NCI-H1092 (cell line): ENCODE measurements at places on chromosomes 12 and 14.
A peak's percentile ranks its signal among the peaks of the same experiment; 100 is the strongest.

DNA sequence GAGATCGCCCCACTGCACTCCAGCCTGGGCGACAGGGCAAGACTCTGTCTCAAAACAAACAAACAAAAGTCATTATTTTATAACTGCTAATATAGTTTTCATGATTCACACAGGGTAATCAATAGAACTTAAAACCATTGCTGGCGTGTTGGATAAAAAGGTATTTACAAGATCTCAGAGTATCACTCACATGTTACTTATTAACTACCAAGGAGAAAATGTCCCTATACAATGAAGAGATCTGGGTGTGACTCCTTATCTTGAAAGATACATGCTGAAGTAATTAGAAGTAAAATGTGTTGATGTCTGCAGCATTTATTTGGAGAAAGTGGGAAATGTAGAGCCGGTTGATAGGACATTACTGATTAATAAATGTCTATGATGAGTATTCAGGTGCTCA lies 57.3 kb upstream of the PIK3C2G start:
- no peak for DNase-seq

- DNase-seq, result no peak
Measured at GRCh38 chr12:100146252-100146651, 3.6 kb upstream of the BLTP3B start.

GRCh38 chr12:106255952-106256351 lies 8.1 kb upstream of the CKAP4 start:
- no peak for DNase-seq

- no peak for DNase-seq
Measured at GRCh38 chr12:56631790-56632700, 1.9 kb upstream of the BAZ2A start.

GRCh38 chr14:35617500-35617899 lies 83.5 kb downstream of the INSM2 start:
- DNase-seq, result no peak

DNA sequence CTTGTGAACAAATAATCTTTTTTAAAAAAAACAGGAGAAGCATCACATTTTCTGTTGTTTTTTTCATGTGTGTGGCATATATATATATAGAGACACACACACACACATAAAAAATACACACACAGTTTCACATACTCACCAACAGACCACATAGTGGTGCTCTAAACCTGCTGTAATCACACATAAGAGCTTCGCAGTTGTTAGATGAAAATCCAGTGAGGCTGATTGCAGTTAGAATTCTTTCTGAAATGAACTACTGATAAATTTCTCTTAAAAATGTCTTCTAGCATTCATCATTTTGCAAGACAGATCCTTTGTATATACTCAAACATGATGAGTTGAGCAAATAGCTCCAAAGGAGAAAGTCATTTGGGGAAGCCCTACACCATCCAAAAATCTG lies 434.3 kb upstream of the STXBP6 start:
- no peak for DNase-seq

GRCh38 chr14:37170237-37170636 lies 2.2 kb downstream of the SLC25A21 start:
- no peak for DNase-seq

DNA sequence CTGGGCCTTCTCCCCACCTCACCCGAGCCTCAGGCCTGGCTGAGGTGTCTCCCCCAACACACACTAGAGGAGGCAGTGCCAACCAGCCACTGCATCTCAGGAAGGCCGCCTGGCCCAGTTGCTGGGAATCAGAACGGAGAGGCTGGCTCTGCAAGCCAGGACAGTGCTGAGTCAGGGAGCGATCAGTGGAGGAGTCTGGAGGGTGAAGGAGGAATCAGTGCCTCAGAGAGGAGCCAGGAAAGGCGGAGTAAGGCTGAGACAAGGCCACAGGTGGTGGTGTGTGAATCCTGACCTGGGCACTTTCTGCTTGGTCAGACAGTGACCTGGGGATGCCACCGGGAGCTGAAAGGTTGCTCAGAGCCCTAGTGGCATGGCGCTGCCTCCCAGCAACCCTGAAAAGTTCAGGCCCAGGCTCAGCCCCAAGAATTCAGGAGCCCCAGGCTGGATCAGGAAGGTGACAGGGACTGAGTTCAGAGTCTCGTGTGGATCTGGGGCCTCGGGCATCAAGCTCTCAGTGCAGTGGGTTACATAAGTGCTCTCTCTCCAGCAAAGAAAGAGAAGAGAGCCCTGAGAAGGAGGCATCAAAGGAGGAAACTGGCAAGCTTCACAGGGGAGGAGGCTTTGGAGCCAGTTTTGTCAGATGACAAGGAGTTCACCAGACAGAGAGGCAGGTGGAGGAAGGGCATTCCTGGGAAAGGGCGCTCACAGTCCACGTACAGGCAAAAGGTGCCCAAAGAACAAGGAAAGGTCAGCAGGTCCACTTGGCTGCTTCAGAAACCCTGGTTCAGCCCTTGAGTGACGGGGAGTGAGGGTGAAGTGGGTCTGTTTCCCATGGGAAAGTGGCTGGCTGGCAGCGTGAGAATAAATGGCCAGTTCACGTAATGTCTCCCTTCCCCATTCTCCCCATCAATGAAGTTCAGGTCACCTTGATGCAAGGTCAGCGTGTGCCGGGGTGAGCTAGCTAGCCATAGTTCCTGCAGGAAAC lies 87.8 kb downstream of the ZFP36L1 start:
- no peak for DNase-seq

DNA sequence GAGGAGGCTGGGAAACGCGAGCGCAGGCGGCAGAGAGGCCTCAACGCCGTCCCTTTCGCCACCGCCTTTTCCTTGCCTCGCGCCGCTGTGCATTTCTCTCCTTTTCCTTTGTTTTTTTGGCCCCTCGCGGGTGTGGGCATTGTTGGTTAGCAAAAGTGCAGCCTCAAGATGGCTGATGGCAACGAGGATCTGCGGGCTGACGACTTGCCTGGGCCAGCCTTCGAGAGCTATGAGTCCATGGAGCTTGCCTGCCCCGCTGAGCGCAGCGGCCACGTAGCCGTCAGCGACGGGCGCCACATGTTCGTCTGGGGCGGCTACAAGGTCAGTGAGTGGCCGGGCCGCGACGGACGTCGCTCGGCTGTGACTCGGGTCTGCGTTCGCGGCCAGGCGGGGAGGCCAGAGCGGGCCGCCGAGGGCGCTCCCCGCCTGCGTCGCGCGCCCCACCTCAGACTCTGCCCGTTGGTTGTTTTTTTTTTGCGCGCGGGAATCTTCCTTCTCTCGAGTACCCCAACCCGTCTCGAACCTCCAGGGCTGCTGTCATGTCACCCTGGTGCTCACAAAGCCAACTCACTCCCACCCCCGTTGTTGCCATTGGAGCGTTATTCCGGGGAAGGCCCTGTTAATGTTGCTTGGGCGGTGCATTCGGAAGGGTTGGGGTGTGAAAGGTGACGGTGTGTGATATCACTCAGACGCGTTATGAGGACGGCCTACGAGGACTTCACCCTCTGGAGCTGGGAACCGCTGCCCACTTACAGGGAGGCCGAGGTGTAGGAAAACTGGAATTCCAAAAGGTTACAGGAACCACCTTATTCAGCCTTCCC lies 558 bp downstream of the KLHDC2 start:
- peak; percentile 46 for DNase-seq

DNA sequence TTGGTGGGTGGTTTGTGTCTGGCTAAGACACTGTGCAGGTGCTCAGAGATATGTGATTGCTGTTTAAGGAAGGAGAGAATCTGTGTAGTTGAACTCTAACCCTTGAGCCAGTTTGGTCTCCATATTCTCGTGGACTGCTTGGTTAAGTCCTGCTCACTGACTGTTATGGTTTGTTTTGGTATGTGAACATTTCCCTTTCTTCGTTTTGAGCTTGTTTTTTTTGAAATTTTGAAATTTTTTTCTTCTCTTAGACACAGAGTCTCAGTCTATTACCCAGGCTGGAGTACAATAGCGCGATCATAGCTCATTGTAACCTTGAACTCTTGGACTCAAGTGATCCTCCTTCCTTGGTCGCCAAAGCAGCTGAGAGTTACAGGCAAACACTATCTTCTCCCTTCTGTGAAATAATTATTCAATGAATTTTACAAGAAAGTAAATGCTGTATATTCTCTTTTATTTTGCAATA lies 40.0 kb downstream of the MIPOL1 start:
- no peak for DNase-seq

DNA sequence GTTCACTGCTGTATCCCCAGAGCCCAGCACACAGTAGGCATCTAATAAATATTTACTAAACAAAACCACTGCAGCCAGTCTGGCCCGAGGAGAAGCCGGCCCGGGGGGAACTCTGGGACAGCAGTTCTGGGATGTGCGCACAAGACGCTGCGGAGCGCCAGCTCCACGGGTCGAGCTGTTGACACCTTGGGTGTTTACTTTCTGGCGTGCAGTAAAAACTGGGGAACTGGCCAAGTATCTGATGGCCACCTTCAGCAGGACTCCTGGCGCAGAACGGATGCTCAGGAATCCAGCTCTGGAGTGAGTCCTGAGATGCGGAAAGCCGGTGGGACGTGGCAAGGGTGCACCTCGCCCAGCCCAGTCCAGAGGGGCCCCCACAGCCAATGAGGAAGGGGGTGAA lies 65.6 kb downstream of the NCOR2 start:
- DNase-seq, result no peak

DNA sequence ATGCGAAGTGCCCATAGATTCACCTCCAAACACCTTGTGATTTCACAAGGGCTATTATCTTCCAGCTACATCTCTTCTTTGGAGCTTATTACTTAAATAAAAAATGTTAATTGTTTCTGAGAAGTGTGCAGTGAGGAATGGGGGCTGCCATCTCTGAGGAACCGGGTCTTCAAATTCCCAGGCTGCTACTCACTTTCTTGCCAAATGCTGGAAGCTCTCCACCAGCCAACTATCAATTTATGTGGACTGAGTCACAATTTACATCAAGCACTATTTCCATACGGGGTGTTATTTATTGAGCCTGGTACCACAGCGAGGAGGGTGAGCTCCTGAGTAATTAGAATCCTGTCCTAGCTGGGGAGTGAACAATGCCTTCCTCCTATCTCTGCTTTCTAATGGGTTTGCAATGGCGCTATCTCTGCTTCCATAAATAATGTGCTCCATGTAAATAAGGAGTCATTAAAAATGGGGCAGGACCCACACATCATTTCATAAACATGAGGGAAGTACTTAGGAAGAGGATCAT lies 898.3 kb downstream of the VRK1 start:
- no peak for DNase-seq

DNA sequence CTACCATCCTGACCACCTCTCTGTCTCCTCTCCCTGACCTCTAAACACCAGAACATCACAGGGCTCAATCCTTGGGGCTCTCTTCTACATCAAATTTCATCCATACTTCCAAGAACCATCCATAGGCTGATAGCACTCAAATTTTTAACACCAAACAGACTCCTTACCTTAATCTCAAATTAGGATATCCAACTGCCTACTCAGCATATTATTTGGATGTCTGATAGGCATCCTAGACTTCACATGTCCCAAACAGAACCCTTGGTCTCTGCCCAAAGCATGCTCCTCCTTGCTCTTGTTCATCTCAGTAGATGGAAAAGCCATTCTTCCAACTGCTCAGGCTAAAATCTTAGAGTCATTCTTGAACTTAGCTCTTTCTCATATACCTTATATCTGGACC lies 91.3 kb downstream of the GALC start:
- no peak for DNase-seq

DNA sequence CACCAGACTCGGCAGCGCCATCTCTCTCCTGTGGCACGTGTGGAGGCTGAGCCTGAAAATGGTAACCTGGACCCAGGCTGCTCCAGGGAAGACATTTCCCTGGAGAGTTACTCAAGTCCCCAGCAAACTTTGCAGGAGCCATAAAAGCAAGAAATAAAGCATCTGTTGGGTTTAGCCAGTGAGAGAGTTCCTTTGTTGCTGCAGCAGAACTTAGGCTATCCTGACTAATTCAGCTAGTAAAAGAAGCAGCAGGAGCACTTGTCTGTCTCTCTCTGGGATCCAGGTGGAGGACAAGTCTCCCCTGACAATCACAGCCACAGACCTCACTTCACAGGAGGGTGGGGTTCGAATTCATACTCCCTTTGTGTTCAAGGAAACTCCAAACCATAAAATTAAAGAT lies 79.2 kb upstream of the DIO3 start:
- no peak for DNase-seq

- no peak for DNase-seq
Measured at GRCh38 chr12:116773276-116773731, 35.2 kb downstream of the RNFT2 start.

DNA sequence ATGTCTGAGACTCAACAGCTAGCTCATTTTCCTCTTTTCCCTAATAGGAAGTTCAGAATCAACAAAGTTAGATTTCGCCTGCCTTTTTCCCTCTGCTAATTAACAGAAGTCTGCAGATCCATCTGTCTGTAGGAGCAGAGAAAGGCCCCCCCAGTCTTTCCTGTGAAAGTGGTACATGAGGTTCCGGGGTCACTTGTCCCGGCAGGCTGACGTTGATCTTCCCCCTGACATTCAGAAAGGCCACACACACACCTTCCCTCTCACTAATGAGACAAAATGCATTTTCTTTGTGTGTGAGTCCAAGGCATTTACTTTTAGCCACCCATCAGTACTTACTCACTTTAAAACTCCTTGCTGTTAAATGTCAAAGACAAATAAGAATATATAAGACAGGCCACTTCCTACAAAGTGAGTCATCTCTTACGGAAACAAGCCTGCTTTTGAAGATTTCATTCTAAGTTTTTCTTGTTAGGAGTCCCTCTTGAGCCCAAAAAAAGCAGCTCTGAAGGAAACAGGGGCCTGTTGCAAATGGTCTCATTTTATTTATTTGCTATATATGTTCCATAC lies 138.7 kb downstream of the TTC7B start:
- DNase-seq, result no peak

- DNase-seq, result no peak
Measured at GRCh38 chr12:3017281-3017680, 58.1 kb downstream of the TEAD4 start.

DNA sequence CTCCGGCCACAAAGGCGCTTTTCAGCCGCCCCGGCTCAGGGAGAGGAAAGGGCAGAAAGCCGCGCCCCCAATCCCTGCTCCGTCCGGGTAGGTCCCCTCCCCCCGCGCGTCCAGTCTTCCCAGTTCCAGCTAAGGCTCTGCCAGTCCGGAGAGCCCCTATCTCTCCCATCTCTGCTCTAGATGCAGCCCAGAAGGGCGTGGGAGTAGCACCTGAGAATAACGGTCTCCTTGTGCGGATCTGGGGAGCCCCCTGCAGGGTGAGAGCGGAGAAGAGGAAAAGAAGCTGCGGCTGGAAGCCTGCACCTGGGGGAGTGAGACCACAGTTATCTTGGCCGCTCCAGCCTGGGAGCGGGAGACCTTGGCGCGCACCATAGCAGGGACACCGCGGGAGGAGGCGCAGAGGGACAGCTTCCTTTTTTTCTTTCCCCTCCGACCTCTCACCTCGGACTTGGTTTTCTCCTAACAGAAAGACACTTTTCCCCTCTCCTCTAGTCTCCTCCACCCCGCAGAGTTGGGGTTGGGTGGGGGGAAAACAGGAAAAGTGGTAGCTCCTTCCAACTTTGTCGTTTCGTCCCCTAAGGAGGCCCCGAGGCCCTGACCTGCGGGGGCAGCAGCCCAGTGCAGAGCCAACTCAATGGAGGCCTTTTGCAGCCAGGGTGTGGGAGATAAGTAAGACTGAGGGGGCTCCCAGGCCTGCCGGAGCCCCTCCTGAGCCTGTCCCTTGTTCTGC lies 2.4 kb downstream of the DHH start:
- DNase-seq, result no peak
